ENCODE measurements at places on chromosomes 2 and 18.
A peak's percentile ranks its signal among the peaks of the same experiment; 100 is the strongest.

DNA sequence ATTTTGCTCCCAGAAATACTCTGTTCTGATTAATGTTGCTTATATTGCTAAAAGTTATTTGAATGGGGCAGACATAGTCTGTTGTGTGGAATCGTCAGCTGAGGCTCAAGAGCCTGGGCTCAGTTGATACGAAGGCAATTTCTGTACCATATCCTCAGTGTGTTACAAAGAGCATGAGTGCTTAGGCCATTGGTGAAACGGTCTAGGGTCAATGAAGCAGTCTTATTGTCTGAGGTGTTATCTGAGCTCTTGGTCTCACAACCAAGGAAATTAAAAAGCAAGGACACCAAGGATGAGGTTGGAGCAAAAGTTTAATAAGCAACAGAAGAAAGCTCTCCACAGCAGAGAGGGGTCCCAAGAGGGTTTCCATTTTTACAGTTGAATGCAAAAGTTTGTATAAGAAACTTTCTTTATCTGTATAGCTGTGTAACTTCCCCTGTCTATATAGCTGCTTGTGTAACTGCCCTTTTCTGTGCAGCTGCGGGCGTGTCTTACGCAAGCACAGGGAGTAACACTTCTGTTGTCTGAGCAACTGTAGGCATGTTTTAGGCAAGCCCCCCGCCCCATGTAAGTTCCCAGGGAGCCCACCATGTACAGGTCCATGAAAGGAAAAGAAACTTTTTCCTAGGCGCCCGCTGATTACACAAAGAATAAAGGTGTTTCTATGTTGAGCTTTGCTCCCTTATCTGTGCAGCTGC is 40.6 kb upstream of the DSC1 start:
- peak; percentile 97 for DNase-seq

GRCh38 chr2:221446140-221446539 is 126.0 kb downstream of the EPHA4 start:
- DNase-seq, result no peak

- no peak for DNase-seq
These were observed 40.8 kb downstream of the CXCR4 start for GRCh38 chr2:136077107-136077506.

- no peak for DNase-seq
These were observed 208.2 kb downstream of the SPP2 start for GRCh38 chr2:234258562-234259141.

DNA sequence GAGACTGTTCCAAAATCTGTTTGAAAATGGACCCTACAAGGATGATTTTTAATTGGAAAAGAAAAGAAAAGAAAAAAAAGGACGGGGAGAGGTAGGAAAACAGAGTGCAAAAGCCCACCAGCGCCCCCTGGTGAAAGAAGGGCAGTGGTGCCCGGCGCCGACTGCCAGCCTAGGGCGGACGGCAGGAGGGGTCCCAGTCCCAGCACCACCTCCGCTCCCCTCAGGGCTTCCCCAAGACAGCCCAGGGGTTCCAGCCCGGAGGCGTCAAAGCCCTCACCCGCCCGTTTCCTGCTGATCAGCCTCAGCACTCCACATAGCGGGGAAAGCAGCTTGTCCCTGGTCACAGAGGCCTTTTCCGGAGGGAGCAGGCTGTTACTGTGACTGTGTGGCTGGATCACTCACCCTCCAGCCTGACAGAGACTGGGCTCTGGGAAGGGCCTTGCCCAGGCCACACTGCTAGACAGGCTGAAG is 213.9 kb downstream of the TFCP2L1 start:
- DNase-seq, result peak; percentile 74

DNA sequence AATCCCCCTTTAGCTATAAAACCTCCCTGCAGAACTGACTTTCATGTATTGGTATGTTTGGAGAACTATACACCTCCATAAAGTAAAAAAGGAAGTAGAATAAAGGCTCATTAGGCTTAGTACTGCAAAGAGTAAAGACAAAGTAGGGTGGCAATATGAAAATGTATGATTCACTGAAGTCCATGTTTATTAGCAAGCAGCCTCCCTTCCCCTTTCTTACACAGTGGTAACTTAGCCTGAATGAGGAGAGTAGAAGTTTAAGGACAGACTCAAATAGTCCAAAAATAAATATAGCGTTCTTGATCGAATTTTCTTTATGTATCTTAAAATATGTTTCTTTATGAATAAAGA is 1.5 kb downstream of the ZNF804A start:
- DNase-seq, result peak; percentile 81

DNA sequence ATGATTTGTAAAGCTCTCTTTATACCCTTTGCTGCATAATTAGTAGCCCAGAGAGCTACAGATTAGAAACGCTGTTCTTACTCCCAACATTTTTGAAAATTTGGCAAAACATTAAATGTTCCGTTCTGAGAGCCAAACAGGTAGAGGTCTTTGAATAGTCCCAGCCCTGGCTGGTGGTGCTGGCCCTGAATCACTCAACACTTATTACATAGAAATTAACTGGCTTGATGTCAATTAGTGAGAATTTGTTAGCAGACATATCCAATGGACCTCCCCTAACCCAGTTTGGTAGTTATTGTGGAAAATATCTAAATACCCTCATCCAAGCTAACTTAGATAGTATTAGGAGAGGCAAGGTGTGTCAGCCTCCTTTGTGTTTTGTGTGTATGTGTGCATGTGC is 440.7 kb downstream of the MTX2 start:
- DNase-seq, result no peak

- peak; percentile 6 for DNase-seq
These were observed 97.2 kb downstream of the VAPA start for GRCh38 chr18:10011061-10011460.

DNA sequence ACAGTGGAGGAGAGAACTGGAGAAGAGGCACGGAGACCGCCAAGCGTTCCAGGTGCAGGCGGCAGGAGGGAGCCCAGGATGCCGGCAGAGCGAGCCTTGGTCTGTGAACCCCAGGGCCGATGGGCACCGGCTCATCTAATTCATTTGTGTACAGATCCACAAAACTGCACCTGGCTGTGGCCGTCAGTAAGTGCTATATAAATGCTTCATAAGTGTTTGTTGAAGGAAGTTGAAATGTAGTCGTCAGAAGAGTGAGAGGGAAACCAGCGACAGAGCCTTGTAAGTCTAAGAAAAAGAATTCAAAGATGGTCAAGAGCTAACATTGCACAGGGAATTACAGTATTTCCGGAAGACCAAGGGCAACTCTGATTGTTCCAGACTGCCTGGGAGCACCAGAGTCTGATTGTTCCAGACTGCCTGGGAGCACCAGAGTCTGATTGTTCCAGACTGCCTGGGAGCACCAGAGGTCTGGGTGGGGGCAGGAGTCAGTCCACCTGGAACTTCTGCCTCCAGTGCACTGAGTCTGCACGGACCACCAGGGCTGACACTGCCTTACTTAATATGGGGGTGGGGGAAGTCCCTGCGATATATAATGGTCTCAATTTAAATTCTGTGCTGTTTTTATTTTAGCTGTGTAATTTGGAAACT is 112.3 kb downstream of the BCL2 start:
- no peak for DNase-seq

DNA sequence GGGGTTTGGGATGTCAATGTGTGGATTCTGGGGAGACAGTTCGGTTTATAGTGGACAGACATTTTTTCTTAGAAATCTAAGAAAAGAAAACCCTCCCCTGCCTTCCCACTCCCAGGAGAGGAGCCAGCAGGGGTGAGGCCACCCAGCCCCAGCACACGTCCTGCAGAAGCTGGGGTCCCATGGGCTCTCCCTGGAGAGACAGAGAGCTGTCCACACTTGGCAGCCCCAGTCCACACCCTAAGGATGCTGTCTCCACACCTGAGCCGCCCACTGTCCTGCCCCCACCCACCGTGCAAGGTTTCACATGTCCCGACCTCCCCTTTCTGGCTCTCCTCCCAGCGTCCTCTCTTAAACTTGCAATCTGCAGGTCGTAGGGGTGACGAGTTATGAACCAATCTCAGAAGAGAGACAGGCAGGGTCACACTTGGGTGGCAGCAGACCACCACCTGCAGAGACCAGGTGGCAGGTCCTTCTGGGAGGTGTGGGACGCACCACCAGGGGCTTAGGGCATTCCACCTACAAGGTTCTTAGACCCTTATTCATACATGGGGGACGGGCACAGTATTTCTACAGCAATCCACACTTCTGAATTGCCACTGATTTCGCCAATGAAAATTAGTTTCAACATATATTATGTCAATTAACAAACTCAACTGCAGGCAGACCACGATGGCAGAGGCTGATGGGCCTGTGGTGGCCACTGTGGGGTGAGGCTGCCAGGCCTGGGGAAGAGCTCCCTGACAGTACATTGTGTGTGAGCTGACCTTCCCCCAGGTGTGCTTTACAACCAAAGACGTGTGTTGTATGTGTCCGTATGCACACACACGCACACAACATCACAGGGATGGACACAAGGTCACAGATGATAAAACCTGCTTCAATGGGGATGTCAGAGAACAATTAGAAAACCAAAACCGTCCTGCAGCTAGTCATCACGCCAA is 158.5 kb downstream of the TPO start:
- no peak for DNase-seq

DNA sequence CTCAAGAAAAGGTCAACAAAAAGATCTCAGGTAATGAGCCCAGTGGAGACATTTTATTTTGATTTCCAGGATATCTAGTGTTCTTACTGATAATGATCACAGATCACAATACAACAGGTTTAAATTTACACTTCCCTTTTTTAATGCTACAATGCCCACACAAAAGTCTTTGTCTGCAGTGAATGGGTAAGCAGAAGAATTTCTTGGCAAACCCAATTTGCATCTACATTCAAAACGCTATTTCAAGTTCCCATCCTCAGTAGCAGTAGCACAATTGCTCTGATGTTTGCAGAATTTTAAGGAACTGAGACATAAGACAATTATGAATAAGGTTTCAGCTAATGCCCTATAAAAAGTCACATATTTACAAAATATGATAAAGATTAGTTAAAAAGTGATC is 929.4 kb upstream of the PIK3C3 start:
- peak; percentile 83 for DNase-seq

DNA sequence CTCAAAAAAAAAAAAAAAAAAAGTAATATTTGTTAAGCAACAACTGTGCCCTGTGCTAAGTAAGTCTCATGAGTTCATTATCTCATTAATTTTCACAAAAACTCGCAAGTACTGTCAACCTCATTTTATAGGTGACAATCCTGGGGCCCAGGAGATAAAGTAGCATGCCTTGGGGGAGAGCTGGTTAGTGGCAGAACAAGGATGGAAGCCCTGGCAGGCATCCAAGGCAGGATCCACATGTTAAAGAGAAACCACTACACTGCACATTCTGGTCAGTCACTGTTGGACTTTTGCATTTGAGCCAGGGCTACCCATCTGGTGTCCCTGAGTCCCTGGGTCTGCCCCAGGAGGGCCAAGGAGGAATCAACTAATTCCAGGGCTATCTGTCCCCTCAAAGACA is 54.6 kb downstream of the ZFP36L2 start:
- no peak for DNase-seq

- no peak for DNase-seq
These were observed 17.3 kb downstream of the MRPL30 start for GRCh38 chr2:99198103-99198841.

DNA sequence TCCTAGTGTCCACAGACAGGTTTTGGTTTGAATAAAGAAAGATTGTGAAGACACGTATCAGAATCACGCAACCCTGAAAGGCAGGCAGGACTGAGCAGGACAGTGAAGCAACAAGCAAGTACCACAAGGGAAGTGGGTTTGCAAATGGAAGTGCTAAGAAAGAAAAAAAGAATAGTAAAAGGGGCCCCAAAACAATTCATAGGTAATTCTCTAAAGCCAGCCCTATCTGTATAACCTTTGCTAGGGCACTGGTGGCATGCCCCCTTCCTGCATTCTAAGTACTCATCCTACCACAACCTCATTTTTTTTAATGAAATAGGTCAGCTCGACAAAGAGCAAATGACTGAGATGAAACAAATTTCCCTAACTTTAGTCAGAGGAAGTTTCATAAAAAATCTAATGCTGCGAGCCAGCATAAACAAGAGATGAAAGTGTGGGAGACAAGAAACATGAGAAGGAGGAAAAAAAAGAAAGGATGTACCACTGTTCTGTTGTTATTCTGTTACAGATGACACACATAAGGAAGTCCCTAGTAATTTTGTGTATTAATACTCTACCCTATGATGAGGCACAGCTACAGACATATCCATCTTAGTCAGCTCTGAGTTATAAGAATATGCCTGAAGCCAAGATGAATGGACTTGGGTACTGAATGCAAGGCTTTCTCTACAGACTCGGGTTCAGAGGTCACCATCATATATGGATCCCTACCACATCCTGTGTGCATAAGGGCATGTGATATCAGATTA is 32.2 kb downstream of the IKZF2 start:
- DNase-seq, result no peak

- DNase-seq, result no peak
These were observed 26.2 kb downstream of the PCBP1 start for GRCh38 chr2:70113359-70114070.

DNA sequence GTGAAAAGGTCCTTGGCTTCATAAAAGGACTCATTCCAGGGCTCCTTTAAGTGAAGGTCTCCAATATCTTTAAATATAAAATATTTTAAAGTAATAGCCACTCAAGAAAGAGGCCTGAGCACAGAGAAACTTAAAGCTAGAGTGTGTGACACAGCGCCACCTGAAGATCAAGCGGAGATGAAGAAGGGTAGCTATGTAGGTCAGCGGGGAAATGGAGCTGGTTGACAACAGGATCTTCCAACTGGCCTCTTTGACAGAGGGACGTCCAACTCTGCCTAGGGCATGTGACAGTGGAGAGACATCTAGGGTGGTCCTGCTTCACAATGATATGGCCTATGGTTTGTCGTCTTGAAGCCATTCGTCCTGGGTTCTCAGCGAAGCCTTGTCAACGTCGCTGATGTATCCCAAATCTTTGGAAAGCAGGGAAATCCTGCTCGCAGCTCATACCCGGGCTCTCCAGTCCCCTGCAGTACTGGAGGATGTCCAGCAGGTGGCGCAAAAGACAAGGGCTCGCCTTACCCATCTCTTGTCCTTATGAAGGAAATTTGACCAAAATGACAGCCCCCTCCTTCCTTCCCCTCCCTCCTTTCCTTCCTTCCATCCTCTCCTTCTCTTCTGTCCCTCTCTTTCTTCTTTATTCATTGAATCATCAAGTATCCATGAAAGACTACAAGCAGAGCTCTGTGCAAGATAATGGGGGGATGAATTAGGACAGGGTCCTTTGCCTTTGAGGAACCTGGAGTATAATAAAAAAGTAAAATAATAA is 59.6 kb downstream of the LONRF2 start:
- DNase-seq, result peak; percentile 84

DNA sequence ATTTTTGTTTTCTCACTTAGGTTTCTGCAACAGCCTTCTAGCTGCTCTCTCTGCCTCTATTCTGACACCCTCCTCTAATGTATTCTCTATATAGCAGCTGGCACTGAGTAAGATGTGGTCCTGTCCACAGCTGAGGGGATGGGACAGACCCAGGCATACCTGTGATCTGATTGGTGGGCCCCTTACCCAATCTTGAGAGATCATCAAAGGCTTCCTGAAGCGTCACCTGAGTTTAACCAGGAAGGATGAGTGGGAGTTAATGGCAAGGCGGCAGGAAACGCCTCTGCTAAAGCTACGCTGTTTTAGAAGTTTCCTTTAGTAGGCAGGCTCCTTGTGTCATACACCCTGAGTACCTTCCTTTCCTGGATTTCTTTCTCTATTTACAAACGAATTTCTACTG is 5.7 kb upstream of the TET3 start:
- no peak for DNase-seq

All from Karpas-422 (cell line).